Dorsolateral prefrontal cortex (tissue), 122 donors: ENCODE measurements at places on chromosomes 2 and 18.

- no peak for DNase-seq
Observed at GRCh38 chr2:135844301-135844895, 7.4 kb upstream of the LCT start.

GRCh38 chr2:140662504-140662903 is 1468.3 kb downstream of the LRP1B start:
- no peak for DNase-seq

DNA sequence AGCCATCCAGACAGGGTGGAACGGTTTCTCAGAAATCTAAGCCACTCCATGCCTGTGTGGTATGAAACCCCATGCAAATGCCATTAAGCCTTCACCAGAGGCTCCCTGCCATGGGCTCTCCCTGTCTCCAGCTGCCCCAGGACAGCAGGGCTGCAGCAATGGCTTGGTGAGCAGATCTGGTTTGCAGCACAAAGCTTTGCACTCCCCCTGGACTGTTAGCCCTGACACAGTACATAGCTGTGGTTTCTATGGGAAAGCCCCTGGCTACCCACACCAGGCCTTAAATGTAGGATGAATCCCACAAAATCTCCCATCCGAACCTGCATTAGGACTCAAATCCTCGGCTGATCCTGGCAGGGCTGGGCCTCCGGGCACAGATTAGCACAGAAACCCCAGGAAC is 291.6 kb downstream of the TNS1 start:
- no peak for DNase-seq

- no peak for DNase-seq
Observed at GRCh38 chr2:24919037-24919505, 966 bp downstream of the ADCY3 start.

GRCh38 chr2:100919316-100919715 is 82.8 kb upstream of the RPL31 start:
- DNase-seq = no peak

DNA sequence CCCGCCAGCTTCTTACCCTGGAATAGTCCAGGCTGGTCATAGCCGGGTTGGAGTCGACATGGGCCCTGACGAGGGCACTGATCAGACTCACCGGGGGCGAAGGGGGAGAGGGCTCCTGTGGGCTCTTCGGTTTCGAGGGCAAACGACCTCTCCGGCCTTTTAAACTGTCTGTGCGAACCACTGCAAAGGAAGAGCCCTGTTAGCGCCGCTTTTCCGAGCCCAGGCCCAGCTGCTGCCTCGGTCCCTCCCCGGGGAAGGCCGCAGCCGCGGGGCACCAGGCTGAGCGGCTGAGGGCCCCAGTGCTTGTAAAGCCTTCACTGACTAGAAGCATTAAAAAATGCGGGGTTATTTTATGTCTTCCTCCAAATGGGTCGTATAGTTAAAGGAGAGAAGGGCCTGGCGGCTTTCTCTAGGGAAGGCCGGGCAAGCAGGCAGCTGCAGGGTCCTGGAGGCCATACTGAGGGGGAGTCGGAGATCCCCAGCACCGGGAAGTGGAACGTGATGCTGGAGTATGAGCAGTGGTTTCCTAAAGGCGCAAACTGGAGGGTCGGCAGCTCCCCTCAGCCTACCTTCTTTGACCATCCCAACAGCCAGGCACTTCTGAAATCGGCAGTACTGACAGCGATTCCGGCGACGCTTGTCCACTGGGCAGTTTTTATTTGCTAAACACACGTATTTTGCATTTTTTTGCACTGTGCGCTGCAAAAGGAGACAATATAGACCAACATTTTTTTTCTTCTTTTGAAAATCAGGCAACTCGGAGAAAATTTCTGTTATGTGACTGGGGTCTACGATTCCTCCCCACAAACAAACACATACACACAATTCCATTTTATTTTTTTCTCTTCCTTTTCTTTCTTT is 4.5 kb downstream of the NR4A2 start:
- no peak for DNase-seq

DNA sequence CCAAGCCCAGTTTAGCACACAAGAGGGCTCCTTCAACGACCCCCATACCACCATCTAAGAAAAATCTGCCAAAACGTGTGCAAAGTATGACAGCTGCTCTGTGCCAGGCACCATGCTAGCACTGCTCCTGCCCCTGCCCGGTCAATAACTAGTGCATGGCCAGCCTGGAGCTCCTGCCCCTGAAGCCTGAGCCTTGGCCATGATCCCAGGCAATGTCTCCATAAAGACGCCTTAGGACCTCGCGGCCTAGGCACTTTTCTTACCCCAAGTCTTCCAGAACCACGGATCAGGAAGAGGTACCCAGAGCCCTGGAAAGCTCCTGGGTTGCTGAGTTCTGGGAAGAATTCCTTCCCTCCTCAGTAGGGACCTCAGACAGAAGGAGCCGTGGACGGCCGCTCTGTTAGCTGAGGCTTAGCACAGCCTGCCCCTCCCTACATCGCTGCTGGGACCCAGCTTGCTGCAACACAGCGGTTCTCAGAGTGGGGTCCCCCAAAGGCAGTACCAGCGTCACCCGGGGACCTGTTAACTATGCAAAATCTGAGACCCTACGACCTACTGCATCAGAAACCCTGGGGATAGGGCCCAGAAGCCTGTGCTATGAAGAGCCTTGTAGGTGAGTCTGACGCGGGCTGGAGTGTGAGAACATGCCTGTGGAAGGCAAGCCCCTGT is 117.8 kb upstream of the TWIST2 start:
- no peak for DNase-seq

- DNase-seq = no peak
Observed at GRCh38 chr2:132503701-132504100, 87.1 kb downstream of the GPR39 start.

DNA sequence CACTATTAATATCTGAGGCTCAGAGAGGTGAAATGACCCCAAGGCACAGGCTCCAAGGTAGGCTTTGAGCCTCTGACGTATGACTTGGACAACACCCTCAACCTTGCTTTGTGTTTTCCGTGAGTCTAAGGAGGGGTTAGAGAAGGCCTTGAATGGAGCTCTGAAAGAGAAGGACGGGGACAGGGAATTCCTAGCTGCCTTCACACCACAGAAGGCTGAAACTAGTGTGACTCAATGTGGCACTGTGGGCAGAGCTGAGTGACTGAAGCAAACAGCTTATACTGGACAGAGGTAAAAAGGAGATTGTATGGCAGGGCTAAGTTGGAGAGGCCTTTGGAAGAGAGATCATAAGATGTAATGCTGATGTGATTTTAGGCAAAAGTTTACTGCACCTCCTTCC is 3.5 kb upstream of the NCK2 start:
- DNase-seq = no peak
